ENCODE measurements at places on chromosomes 16 and 17.

GRCh38 chr16:70647441-70648359 is 1.3 kb downstream of the IL34 start:
- DNase-seq = no peak

DNA sequence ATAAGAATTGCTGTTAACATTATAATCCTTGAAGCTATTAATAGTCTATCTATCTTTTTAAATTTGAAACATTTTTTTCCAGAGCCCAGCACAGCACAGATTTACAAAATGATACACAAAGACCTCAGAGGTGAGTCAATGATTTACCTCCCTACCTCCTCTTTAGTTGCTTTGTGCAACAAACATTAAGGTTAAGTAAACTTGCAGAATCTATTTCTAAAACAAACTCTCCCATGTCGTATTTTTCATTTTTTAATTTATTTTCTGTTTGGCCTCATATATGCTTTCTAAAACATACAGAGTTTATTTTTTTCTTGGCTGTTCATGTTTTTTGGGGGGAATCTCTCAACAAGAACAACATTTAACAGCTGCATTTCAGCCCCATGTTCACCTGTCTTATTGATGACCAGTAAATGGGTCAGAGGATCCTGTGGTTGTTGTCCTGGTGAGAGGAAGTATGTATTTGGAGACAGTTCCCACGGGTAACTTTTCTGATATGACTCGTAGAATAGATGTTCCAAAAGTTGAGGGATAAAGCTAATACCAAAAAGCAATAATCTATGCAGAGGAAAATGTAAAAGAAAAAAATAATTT is 42.6 kb downstream of the ABCA9 start:
- no peak for DNase-seq

DNA sequence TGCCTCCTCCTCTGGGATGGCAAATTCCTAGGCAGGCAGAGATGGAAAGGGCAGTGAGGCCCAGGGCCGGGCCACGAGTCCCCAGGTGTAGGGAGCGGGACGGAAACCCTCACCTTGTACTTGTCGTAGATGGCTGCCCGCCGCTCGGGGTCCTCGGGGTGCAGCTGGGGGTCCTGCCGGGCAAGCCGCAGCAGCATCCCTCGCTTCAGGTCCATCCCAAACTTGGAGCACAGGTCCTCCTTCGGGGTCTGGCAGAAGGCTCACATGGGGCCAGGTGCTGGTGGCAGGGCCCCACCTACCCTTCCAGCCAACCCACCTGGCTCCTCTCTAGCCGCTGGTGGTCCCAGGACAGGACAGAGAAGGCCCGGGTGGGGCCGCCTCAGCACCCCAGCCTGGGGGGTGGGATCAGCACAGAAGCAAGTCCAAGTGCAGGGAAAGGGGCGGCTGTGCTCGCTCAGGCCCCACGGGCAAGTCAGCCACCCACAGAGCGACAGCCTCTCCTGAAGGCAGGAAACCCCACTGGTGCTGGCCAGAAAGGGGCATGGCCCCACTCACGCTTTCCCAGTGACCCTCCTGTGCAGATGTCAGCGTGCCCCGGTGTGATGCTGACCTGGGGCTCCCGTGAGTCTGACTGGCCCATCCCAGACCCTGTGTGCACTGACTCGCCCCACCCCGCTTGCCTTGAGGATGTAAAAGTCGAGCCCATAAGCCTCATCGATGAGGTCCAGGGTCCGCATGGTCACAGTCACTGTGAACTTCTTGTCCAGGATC is 1.8 kb downstream of the MRPL28 start:
- DNase-seq = no peak

- peak; percentile 46 for DNase-seq
These were observed 7.3 kb downstream of the C16orf86 start for GRCh38 chr16:67673712-67674580.

DNA sequence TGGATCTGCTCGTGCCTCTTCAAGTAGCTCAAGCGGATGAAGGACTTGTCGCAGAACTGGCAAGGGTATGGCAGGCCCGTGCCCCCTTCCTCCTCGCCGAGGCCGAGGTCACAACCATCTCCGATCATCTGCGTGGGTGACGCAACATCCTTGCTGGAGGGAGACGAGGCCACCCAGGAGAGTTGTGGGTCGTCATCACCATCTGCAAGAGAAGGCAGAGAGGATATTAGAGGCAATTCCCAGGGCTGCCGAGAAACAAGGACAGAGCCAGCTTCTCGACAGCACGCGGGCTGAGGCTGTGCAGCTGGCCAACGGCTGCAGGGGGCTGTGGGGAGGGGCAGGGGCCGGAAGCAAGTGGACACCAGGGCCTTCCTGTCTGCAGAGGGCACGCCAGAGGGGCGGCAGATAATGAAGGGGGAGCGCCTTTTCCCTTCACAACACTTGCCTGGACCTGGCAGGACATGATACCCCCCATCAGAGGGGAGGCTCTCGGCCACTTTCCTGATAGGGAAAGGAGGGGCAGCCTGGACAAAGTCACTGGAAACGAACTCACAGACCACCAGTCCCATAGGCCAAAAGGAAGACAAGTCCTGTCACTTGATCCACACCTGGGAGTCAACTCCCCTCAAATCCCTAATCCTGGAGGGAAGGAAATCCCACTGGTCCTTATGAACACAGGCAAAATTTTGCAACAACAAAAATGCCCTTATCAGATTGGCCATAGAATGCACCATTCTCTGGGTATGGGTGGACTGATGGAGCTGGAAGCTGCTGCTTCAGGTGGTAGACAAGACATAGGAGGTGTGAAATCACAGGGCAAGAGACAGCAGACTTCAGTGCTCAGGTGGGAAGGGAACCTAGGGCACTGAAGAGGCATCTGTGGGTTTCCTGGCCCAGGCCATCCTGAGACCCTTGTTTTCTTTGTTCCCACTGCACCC is 217.0 kb downstream of the ZNF423 start:
- no peak for DNase-seq

DNA sequence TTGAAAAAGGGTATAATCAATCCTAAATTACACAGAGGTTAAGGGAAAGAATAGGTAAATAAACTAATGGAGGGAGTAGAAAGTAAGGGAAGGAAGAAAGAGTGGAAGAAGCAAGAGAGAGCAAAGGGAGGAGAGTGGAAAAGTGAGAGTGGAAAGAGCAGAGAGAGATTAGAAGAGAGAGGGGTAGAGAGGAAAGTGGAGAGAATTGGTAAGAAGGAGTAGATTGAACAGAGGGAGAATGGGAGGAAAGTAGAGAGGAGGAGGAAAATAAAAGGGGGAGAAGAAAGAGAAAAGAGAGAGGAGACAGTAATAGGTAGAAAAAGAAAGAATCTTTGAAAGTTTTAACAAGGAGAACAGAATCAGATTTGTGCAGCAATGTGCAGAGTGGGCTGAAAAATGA is 24.9 kb downstream of the TERB1 start:
- DNase-seq = no peak

GRCh38 chr16:80233097-80233835 is 307.5 kb upstream of the DYNLRB2 start:
- no peak for DNase-seq

GRCh38 chr16:59543641-59544040 is 809.5 kb upstream of the GOT2 start:
- DNase-seq = no peak

- DNase-seq = no peak
These were observed 17.5 kb downstream of the EMC8 start for GRCh38 chr16:85781695-85782370.

- DNase-seq = peak; percentile 51
These were observed 9.4 kb downstream of the SNX20 start for GRCh38 chr16:50671644-50672260.

- DNase-seq = no peak
These were observed 70.2 kb downstream of the PARN start for GRCh38 chr16:14559809-14560241.

GRCh38 chr17:3641014-3641413 is 4.5 kb downstream of the CTNS start:
- no peak for DNase-seq

DNA sequence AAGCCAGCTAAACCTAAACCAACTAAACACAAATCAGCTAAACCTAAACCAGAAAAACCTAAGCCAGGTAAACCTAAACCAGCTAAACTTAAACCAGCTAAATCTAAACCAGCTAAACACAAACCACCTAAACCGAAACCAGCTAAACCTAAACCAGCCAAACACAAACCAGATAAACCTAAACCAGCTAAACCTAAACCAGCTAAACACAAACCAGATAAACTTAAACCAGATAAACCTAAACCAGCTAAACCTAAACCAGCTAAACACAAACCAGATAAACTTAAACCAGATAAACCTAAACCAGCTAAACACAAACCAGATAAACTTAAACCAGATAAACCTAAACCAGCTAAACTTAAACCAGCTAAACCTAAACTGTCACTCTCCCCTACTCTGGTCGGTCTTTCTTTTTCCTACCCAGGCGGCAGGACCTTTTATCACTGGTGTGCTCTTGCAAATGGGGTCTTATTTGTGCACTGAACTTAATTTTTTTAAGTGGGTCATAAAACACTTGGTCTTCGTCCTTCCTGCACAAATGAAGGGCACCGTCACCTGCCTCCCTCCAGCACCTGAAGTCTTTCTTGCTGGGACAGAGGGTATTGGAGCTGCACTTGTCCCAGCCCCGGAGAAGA is 7.2 kb downstream of the EVPL start:
- no peak for DNase-seq

DNA sequence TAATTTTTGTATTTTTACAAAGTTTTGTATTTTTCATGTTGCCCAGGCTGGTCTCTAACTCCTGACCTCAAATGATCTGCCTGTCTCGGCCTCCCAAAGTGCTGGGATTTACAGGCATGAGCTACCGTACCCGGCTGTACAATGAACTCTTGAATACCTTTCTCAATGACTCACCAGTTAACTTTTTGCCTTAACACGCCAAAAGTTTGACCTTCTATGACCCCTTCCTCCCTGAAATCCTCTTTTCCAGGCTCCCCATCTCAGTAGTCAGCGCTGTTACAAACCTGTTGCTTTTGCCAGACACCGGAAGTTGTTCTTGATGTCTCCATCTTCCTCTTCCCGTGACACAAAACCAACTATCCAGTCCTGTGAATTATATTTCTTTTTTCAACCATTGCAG is 158.1 kb upstream of the ASIC2 start:
- no peak for DNase-seq

DNA sequence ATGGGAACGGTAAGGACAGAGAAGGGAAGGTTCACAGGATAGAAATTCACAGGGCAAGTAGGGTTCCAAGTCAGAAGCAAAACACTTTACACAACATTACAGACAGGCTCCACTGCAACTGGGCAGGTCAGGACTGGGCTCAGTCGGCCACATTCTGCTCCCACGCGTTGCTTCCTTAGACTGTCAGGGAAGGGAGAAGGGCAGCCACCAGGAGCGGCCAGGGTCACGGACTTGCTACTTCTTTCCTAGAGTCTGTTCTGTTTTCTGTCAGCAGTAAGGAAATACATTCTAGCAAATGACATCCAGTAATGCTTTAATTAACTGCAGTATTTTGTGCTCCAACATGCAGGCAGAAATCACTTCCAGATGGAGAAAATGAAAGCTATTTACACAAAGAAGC is 160.3 kb upstream of the RPH3AL start:
- no peak for DNase-seq

DNA sequence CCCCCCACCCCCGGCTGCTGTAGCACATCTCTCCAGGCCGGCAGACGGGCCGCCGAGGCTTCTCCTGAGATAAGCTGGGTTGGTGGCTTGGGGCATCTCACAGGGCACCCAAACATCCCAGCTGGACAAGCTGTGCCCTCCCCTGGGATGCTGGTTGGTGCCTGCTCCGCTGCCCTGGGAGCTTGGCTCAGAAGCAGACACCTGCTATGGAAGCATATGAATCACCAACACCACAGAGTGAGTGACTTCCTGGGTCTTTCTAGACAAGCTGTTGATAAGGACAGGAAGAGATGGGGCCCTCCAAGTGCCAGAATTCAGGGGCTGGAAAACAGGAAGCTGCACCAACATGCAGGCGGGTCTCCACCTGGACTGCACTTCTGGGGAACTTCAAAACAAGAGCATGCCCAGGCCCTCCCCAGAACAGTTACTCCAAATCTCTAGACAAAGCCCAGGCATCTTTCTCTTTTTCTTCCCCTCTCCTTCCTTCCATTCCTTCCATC is 13.7 kb downstream of the C16orf95 start:
- DNase-seq = no peak

- no peak for DNase-seq
These were observed 8.0 kb upstream of the GNA13 start for GRCh38 chr17:65064452-65065019.

DNA sequence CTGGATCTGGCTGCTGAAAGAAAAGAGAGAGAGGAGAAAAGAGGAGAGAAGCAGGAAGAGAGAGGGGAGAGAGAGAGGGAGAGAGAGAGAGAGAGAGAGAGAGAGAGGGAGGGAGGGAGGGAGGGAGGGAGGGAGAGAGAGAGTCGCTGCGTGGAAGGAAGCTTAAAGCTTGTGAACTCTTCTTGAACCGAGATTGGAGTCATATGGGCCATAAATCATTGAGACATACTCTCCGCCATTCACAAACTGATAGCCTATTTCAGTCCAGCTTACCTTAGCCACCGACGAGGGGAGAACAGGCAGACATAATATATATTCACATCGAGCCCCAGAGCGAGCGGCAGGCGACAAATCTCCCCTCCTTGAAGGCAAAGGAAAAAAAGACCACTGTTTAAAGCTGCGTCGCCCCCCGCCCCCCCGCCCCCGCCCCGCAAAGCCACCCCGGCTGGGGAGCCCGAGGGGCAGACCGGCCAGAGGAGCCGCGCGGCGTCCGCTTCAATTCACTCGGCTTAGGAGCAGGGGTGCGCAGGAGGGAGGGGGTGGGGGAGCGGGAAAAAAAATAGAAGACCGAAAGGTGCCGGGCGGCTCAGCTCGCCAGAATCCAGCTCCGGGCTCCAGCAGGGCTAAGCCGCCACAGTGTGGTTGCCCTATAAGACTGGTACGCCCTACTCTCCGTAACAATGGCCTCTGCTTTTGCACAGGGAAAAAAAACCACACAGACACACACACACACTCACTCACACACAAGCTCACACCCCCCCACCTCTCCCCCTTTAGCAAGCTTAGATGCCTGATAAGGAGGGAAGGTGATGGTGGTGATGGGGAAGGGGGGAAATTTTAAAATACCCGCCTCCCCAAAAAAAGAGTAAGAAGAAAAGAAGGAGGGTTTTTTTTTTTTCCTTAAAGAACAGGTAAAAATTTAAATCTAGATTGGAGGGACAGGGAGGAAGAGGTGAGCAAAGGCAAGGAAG is 10.6 kb upstream of the HOXB2 start:
- no peak for DNase-seq

- peak; percentile 98 for DNase-seq
These were observed 42.6 kb downstream of the KLHDC4 start for GRCh38 chr16:87723226-87723623.

DNA sequence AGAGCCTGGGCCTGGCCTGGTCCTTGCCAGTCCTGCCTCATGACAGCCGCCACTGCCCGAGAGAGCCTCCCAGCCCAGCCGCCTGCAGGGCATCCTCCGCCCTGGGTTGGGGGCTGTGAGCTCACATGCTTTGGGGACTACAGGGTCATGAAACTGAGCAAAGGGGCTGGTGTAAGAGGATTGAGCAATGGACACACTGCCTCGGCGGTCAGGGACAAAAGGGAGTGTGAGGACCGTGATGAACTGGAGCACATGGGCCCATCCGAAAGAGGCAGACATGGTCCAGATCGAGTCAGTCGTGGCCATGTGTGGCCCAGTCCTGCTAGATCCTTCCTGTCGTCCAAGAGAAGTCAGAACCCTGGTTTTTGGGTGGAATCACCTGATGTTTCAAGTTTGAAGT is 52.3 kb downstream of the GSG1L start:
- DNase-seq = no peak
